ENCODE measurements at places on chromosomes 4 and X.

DNA sequence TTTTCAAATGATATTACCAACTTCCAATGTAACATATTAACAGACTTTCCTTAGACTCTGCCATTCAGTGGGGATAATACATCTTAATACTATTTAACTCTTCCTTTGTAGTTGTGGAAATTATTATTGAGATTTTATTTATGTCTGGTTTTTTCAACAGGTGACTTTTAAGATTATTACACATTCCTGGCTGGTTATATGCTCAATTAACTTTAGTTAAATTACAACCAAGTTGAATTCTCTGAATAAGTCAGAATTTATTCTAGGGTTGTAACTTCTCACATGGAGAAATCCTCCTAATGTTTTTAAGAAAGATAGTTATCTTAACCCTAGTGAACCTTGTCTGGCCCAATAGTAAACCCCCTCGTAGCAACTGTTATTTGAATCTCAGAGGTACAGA is 107.3 kb downstream of the SLC10A6 start:
- no peak for DNase-seq

GRCh38 chr4:8770518-8771257 is 101.0 kb downstream of the HMX1 start:
- DNase-seq, result no peak

DNA sequence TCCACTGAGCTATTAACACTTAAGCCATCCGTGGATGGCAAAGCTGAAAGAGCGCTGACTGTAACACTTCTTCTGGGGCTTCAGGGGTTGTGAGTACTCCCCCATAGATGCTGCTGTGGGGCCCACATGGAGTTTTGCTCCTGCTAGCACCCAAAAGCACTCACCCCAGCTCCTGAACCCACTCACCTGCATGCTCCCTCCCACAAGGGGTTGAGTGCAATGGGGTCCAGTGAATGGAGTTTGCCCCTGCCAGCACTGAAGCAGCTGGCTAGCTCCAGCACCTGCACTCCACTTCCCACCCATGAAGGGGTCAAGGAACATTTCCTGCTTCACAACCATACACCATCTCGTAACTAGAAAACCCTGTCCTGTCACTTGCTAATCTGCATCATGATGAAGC is 78.9 kb downstream of the IL21 start:
- no peak for DNase-seq

GRCh38 chr4:65971686-65972085 is 301.4 kb upstream of the EPHA5 start:
- DNase-seq, result no peak

DNA sequence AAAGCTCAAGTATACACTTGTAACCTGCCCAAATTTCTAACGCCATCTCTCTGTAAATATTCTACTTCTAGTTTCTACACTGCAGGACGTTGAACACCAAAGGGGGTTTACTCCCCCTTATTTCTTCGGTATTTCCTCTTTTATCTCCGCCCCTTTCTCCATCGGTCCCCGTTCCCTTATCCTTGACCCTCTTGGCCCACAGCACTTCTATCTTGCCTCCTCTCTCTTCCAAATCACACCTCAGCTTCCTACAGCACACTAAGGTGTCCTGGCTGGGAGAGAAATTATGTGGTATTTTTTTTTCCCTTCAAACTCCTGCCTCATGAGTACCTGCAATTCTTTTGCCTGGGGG is 715 bp downstream of the ZMAT1 start:
- no peak for DNase-seq

DNA sequence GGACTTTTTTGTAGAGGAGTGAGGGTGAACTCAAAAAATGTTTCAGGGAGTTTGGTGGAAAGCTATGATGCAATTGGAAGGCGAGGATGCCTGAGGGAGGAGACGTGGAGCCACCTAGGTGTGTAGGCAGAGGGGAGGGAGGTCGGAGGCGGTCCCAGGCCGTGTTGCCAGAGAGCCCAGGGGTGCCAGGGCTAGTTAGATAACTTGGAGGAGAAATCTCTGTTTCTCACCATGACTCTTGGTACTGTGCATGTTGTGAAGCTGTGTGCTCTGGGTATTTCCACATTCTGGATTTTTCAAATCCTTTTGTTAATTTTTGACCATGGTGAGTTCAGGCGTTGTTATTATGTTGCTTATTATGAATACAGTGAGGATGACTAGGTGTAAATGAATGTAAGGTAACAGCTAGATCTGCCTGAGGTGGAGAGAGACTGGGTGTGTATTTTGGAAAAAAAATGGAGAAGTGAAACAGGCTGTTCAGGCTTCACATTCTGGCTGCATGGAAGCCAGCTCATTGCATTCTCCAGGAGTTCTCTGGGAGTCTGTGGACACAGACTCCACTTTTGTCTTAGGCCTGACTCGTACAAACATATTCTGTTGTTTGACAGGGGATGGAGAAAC is 4.5 kb downstream of the RAB9A start:
- no peak for DNase-seq

DNA sequence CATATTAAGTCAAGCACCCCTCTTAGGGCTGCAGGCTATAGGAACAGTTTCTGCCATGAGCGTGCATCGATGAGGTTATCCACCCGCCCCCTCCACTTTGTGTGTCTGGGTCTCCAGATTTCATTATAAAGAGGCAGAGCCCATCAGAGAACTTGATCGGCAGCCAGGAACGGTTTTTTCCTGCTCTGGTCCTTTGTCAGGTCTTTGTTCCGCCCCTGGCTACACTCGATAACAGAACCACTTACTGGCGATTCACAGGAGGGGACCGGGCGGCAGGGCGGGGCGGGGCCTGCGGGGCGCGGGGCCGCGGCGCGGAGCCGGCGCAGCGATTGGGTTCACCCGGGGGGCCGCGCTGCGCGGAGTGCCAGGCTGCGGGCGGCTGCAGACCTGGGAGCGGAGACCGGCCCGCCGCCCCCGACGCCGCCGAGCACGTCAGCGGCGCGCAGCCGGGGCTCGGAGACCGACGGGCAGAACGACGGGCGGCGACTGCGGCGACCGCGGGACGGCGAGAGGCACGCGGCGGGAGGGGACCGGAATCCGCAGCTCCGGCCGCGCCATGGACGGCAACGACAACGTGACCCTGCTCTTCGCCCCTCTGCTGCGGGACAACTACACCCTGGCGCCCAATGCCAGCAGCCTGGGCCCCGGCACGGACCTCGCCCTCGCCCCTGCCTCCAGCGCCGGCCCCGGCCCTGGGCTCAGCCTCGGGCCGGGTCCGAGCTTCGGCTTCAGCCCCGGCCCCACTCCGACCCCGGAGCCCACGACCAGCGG is at the start of gene SLC10A4:
TSS of gene SLC10A4 (plus strand) at position 338 of the 771 bp plus-strand sequence. CDS start at position 557, 219 bp downstream.
- peak; percentile 62 for DNase-seq

DNA sequence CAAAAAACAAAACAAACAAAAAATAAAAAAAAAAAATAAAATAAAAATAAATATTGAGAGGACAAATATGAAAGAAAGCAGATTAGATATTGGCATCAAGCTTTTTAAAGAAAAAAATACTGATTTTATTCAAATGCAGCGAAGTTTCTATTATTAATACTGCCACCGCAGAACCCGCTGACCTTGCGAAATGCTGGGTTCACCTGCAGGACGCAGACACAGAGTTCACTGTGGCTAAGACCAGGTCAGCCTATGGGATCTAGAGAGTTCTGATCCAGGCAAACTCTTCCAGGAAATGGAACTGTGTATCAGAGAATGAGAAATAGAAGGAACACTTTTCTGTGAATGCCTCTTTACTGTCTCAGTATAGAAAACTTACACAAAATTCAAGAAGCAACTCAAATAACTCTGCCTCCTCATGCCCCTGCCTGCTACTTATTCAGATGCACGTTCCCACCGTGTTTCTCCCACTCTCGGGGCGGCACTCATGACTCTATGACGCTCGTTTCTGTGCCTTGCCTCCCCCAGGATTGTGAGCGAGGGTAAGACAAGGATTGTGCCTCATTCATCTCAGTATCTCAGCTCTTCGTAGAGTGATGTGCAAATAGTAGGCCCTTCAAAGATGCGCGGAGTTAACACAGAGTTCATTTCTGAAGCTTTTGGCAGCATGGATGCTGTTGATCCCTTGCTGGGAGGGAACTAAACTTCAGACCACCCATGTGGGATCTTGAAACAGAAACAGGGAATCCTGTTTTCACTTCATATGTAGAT is 44.1 kb upstream of the TLR3 start:
- DNase-seq, result no peak

DNA sequence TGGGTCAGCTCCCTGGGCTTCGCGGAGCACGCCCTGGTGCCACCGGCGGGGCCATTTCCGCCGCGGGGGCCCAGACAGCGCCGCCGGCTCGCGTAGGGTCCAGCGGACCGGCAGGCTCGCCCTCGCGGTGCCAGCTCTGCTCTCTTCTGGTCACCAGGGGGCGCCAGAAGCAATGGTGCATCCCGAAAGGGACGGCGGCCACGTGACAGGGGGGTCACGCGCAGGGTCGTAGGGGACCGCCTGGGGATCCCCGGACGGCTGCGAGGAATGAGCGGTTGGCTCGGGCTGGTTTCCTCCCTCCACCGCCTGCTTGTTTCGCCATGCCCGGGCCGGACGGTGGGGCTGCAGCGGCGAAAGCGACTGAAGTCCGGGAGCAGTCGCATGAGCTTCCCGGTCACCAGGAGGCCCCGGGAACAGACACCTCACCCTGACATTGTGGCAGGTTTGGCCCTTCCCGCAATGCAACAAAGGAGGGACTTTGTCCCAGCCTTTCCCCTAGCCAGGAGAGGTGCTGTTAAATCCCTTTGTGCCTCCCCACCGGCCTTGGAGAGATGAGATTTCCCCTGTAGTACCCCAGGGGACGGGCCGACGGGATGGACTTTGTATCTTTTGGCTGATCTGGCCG is 15.8 kb downstream of the ZCCHC12 start:
- peak; percentile 22 for DNase-seq

DNA sequence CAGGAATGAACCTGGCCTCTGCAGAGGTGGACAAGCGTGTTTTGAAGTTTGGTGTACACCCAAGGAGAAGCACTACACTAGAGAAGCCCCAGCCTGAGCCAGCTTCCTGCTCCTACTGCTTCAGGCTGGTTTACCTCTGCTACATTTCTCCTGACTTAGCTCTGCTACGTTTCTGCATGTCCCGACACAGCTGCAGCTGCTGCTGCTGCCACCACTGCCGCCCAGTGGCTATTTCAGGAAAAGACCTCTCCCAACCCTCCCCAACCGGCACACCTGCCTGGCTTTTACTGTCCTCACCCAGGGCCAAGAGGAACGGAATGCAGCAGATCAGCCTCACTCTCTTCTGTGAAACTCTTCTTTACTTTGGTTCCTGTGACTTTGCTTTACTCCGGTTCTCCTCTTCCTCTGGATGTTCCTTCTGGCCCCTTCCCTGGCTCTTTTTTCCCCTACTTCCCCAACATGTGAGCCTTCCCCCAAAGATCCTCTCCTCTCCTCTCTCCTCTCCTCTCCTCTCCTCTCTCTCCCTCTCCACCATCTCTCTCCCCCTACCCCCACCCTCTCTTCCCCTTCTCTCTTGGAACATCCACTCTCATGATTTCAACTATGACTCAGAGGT is 3.1 kb upstream of the P2RY4 start:
- peak; percentile 2 for DNase-seq

DNA sequence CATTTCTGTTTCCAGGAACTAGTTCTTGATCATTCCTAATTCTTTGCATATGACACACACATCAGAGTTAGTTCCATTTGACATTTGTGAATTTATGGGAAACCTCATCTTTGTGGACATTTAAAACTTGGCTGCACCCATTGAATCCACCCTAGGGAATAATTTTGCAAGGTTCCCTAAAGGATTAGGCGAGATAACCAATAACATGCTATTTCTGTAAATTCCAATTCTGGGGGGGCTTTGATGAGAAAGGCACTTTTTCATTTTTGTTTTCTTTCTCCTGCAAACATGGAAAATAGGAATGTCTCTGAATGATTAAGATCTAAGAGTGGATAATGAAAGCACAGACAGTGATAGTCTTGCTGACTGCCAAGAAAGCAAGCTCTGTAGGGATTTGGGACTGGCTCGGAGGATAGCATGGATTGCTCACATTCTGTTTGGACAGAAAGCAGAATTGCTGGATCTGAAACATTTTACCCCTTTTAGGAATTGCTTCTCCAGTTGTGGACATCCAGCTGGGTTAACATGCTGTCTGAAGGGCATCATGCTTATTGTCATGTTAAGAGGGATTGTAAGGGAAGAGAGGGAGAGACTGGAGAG is 145.1 kb downstream of the NHS start:
- no peak for DNase-seq

- no peak for DNase-seq
Measured at GRCh38 chrX:72461766-72462165, 110.9 kb downstream of the HDAC8 start.

DNA sequence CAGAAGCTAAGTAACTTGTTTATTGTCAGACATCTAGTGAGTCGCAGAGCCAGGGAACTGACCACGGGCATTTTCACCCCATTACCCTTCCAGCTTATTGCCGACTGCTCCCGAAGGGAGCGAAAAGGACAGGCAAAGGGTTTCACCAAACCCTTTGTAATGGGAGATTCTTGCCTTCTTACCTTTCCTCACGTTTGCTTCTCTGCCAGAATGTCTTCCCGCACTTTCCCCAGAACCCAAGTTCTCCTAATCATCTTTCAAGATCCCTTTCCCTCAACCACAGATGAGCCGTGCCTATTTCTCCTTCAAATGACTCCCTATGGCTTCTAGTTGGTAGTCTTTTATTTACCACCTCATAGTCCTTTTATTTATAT is 520 bp upstream of the SRP72 start:
- no peak for DNase-seq
